ENCODE measurements at places on chromosomes 3 and 15.

- no peak for DNase-seq
Observed at GRCh38 chr3:194100856-194101390, 35.0 kb upstream of the HES1 start.

DNA sequence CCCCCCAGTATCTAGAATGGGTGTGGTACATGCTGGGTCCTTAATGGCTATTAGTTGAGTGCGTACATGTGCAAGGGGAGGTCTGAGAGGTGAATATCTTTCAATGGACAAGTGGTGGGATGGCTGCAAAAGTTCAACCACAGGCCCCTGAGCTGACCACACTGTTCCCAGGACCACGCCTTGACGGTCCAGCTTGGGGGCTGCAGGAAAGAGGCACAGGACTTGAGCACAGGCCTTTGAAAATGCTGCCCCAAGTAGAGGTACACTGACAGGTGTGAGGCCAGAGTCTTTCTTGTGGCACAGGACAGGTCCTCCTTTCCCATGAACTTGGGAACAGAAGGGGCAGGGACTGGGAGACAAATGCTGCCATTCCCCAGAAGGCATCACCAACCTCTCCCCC, 24.0 kb downstream of the AMOTL2 start:
- no peak for DNase-seq

DNA sequence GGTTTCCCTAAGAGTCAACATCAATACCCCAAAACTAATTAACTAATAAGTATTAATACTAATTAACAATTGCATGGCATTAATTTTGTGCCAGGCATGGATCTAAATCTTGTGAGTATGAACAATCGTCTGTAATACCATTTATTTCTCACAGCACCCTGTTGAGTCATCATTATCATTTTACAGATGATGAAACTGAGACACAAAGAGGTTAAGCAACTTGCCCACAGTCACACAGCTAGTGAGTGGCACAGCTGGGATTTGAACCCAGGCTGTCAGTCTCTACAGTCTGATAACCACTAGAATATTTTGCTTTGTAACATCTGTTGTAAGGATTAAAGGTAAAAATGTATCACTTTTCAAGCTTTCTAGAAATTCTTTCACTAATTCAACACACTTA, 423.4 kb upstream of the WNT5A start:
- DNase-seq = no peak

DNA sequence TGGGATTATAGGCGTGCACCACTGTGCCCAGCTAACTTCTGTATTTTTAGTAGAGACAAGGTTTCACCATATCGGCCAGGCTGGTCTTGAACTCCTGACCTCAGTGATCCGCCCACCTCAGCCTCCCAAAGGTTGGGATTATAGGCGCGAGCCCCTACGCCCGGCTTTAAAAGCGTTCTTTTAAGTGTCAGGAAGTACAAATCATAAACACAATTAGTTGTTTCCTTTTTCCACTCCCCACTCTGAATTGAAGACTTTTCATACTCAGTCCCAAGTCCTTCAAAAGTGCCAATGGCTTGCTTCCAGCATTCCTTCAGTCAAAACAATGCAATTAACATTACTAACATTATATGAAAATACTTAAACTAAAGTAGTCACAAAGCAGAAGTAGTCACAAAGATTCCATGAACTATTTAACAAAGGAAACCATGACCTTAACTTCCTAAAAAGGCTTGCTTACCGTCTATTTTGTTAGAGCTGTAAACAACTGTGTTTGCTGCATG, 8.1 kb downstream of the WDR82 start:
- DNase-seq = no peak

DNA sequence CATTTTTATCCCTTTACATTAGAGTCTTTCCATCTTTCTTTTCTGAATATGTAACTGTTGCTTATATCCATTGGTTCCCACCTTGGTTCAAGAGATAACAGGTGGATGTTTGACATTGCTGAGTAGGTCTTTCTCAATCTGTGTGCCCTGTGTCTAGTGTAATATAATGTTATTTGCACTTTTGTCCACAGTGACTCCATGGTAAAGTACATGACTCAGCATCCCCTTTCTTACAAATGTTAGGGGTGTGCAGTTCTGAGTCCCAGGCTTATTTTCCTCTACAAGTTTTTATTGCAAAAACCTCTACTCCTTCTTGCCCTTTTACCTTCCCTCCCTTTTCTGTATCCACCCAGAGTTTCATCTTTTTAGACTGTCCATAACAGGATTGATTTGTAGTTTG, 116.5 kb downstream of the RSRC1 start:
- no peak for DNase-seq

DNA sequence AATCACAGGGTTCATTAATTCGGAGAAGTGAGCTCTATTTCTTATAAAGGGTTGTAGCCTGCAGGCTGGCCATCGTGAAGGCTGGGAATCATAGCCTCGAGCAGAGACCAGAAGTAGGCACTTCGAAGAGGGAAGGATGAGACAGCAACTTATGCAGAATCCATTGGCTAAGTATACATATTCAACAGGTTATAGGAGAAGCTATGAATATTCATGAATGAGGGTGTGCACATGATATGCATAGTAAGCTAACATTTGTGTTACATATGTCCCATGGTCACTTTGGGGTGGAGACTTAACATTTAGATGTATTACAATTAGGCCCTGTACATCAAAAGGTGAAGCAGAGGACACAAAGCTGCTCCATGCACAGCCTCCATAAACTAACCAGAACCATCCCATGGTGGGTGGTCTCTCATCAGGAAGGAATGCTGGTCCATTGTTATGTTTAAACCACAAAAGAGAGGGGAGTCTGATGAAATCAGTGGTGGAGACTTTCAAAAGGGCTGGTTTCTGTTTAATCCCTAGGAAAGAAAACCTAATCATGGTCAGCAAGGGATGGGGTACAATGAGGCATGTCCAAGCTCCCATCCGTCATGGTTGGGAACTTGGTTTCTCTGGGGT, 80.8 kb upstream of the FHIT start:
- no peak for DNase-seq

DNA sequence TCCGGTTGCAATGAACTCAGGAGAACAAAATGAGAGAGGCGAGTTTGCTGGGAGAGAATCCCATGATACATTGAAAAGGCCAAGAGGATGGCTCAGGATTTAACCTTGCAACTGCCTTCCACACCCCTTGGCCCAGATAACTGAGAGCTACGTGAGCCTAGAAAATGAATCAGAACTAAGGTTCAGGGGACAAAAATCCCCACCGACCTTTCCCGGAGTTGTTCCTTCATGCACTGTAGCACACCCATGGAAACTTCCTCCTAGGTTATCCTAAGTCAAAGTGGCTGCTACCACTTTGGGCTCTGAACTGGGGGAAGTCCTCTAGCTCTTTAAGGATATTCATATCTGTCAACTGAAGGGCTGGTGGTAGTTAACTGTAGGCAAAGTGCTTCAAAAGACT, 58.3 kb upstream of the SLC4A7 start:
- no peak for DNase-seq

GRCh38 chr3:123099331-123100192, 32.7 kb downstream of the PDIA5 start:
- no peak for DNase-seq

DNA sequence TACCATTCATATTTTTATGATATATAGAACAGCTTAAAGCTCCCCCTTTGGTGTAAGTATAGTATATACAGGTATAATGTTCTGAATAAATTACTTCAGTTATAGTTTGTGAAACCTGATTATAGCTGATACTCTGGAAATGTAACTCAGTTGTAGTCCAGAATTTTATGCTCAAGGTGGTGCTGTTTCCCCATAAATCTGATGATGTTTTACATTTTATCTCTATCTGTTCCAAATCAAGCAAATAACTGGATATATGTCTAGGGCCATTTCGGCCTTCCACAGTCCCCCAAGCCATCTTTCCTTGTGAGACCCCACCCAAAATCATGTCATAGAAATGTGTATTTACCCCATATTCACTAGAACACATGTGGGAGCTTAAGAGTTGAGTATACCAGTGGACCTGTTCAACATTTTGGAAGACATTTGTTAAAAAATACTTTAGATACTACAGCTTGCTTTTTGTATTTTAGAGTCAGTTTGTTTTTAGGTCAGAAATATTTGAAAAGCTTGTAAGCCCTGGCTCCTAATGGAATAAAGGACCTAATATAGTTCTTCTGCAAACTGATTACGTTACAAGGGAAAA, 107.1 kb downstream of the ATG7 start:
- DNase-seq = no peak

DNA sequence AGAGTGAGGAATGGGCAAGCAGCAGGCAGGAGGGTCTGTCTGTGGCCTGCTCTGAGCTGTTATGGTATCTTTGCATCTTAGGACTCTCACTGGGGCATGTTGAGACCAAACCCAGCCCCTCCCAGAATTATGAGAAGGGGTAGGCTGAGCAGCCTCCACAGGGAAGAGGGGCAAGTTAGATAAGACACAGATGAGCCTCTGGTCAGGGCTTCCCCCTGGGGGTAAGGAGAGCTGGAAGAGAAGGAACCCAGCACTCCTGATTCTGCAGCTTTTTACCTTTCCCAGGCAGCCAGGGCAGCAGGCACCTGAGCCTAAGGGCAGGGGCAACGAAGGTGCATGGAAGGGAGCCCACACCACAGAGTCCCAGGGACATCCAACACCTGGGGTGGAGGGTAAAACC, 19.3 kb downstream of the DUOX1 start:
- DNase-seq = no peak

DNA sequence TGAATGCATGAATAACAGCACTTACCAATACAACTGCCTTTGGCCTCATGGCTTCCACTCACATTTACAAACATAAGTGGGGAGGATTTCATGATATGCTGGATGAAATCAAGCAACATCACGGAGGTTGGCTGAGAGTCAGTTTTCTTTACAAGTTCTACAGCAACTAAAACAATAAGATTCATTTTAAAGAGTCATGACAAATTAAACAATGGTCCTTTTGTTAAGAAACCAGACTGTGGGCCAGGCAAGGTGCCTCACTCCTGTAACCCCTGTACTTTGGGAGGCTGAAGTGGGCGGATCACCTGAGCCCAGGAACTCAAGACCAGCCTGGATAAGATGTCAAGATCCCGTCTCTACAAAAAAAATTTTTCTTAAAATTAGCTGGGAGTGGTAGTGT, 12.4 kb downstream of the ATR start:
- no peak for DNase-seq

DNA sequence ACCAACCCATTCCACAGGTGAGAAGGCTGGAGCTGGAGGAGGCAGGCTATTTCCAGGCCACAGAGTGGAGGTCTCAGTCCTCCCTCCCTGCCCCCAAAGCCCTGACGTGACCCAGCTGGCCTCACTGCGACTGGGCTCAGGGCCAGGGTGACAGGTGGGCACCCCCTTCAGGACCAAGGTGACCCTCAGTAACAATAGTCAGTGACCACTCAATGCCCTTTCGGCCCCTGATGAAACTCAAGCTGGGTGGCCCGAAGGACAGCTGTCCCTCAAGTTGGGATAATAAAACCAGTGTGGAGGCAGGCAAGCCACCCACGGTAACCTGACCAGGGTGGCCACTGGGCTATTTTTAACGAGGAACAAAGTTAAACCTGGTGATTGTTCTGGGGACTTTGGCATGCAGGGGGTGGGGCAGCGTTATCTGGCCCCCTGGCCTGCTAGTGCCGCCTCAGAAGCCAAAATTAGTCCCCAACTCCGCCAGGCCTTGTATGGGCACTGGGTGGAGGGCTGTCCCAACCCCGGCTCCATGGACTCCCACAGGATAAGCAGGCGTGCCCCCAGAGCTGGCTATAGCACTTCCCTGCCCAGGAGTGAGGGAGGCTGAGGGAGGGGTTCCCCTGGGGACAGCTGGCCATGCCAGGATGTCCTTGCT, 1.1 kb downstream of the TNNC1 start:
- DNase-seq = no peak

GRCh38 chr3:185586686-185587039, 568 bp downstream of the SENP2 start:
- DNase-seq = no peak

- no peak for DNase-seq
Observed at GRCh38 chr3:129312021-129312639, 33.5 kb downstream of the HMCES start.

DNA sequence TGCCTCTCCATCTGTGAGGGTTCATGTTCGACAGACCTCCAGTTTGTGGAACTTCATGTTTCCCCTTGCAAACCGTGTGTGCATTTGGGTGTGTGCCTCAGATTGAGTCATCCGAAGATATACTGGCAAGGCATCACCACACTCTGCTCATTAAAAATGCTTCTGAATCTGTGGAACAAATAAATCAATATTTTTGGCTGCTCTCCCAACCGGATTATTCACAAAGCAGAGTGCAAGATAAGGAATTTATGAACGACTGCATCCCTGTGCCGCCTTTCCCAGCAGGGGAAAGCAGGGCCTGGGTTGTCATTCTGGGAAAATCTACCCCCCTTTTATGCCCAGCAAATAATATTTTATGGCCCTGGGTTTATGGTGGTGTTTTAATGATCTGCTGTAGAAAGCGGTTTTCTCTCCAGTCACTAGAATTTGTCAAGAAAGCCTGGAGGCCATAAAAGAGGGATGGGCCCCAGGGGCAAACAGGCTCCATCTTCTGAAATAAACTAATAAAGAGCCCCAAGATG, 4.2 kb upstream of the WNT5A start:
- DNase-seq = no peak

GRCh38 chr3:52649461-52650210, 36.1 kb downstream of the PBRM1 start:
- no peak for DNase-seq

- no peak for DNase-seq
Observed at GRCh38 chr3:55571913-55572312, 84.8 kb upstream of the WNT5A start.

DNA sequence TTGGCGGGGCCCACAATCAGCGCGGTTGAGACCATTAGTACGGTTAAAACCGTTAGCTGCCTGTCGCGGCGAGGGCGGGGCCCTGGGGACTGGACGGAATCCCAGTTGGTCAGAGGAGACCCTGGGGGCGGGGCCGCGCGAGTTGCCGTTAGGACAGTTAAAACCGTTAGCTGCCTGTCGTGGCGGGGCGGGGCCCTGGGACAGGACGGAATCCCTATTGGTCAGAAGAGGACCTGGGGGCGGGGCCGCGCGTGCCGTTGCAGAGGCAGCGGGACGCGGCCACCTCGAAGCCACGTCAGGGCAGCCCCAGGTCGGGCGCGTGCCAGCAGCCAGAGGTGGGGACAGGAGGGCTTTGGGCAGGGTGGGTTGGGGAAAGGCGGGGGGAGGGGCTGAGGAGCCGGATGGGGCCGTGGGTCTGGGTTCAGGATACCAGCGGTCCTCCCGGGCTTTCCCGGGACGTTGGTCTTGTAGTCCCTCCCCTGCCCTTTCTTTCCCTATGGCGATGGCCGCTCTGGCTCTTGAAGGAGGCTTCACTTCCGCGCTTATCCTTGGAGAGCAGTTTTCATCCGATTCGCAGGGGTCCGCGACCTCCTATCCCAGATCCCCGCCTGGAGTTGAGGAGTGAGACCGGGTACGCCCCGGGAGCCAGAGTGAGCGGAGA, 28.0 kb downstream of the KLHDC8B start:
- no peak for DNase-seq
